Effector memory CD8-positive, alpha-beta T cell (primary cell): ENCODE measurements at places on chromosomes 13 and 19.

- no peak for DNase-seq
Observed at GRCh38 chr13:19305434-19305833, 123.8 kb upstream of the TUBA3C start.

DNA sequence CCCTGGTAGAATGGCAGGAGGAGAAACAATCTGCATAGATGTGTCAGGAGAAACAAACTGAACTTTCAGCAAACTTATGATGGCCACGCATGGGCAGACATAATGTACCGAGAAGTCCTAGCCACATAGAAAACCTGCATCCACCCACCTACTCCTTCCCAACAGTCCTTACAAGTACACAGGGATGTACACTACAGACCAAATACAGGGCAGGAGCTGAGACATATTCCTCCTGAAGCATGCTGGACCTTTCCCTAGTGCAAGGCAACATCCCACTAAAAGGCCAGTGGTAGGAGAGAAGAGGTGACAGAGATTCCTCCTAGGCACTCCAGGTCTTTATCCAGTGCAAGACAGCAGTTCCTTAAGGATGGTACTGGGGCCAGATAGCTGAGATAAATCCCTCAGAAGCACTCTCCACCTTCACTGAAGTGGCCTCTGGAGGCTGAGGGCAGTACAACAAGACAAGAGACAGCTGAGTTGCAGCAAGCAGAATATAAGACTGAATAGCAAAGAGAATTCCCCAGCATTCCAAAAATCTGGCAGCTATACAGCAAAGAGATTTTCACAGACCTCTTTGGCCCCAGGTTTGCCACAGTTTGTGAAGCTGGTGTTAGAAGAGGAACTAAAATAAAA lies 18.3 kb downstream of the VWA8 start:
- DNase-seq, result no peak

GRCh38 chr13:111858571-111858970 lies 208.4 kb upstream of the SOX1 start:
- DNase-seq, result no peak

DNA sequence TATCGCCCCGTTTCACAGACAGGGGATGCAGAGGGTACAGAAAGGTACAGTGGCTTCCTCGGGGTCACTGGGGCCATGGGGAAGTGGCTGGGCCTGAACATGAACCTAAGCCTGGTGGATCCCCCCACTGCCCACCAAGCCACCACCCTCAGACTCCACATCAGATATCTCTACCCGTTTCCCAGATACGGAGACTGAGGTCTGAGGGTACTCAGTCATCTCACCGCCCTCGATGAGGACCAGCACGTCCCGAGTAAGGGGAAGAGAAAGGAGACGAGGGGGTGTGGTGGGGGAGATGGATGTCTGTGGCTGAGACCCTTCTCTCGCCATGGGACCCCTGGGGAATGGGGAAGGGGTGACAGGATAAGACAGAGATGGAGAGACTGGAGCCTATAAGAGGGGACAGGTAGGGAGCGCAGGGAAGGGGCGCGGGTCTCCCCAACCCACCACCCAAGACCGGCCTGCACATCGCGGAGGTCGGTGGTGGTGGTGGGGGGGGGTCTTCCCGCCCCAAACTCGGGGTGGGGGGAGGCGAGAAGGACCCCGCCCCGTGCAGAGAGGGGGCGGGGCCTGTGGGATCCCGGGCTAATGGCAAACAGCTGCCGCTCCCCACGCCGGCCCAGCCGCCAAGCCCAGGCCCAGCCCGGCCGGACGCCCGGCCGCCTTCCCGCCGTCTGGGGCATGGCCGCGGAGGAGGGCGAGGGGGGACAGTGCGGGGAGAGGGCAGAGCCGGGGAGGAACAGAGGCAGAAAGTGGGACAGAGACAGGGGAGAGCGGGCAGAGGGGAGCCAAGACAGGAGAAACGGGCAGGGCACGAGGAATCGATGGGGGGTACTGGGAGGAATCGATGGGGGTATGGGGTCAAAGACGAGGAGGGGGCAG lies 698 bp downstream of the KANK2 start:
- DNase-seq, result no peak

- peak; percentile 84 for DNase-seq
Observed at GRCh38 chr19:1066748-1067340, at the start of gene ARHGAP45. Gene ARHGAP45, plus strand, starts transcription at chr19:1067167. Its CDS starts 239 bp downstream, at chr19:1067406.

DNA sequence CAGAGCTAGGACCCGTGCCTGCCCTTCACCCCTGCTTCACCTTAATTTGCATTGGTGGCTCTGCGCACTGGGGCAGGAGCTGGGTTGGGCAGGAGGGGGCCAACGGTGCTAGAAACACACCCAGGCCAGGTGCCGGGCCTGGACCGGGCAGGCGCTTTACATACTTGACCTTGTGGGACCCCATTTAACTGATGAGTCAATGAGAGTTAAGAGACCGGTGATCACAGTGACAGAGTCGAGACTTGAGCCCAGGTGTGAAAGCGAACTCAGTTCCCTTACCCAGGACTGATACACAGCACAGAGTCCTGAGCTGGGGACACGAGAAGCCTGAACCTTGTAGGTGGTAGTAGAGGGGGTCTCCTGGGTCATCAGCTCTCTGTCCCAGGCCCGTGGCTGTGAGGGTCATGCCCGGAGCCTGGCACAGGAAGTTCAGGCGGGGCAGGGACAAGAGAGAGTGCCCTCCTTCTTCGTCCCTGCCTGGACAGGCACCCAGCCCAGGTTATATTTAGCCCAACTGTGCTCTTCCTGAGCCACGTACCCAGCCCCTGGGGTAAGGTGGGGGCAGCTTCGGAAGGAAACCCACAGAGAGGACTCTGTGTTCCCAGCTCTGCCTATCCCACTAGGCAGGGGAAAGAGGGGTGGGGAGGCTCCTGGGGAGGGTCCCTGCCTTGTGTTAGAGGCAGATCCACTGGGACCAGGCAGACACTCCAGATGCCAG lies 1.9 kb downstream of the PRX start:
- DNase-seq, result no peak

GRCh38 chr13:112254061-112254818 lies 121.9 kb upstream of the SPACA7 start:
- no peak for DNase-seq

DNA sequence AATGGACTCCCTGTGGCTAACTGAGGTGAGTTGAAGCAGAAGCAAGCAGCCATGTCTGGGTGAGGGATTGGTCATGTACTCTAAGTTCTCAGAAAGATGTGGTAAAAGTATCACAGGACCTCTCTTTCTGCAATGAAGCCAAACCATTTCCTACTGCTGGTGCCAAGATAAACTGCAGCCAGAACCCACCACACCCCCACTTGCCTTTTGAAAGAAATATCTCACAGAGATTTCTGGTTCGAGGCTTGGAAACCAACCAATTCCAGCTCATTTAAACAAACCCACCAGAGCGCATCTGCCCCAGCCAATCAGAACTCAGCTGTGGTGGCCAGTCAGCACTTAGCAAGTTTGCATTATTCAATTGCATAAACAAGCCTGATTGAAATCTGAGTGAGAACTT lies 204.5 kb upstream of the ATXN8OS start:
- DNase-seq, result no peak

GRCh38 chr19:40560092-40560507 lies 16.6 kb upstream of the SHKBP1 start:
- no peak for DNase-seq

DNA sequence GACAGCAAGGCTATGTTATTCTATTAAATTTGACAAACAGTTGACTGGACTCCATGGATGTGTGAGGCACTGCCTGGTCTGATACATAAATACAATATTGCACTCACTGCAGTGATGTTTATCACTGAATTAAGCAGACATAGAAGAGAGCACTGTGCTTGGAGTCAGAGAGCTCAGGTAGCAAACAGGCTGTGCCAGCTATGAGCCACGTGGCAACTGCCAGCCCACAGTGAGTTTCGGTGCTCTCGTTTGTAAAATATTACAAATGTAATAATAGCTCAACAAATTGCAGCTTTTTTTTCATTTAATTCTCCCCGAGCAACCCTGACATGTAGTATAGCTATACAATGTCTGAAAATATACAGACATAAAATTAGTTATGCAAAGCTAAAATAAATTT lies 237.3 kb downstream of the NALCN start:
- DNase-seq, result no peak

- peak; percentile 76 for DNase-seq
Observed at GRCh38 chr19:7681340-7682174, 924 bp downstream of the TRAPPC5 start.

DNA sequence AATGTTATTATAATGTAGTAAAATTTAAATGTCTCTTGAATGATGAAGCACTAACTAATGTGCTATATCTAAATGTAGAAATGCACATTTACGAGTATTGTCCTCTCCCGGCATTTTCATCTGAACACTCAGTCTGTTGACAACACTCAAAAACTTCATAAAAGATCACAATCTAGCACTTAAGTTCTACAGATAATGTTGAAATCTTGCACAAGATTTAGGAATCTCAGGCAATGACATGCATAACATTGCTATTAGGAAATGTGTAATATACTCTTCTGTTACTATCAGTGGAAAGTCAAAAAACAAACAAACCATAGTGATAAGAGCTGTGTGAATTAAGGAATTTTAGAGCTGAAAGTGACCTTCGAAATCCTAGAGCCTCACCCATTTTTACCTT lies 37.5 kb upstream of the XPO4 start:
- DNase-seq, result no peak

DNA sequence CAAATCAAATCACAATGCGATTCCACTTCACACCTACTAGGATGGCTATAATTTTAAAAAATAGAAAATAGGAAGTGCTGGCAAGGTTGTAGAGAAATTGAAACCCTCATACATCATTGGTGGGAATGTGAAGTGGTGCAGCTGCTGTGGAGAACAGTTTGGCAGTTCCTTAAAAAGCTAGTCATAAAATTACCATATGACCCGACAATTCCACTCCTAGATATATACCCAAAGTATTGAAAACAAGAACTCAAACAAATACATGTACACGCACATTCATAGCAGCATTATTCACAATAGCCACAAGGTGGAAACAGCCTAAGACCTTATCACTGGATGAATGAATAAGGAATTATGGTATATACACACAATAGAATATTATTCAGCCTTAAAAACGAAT lies 12.0 kb downstream of the HMGB1 start:
- DNase-seq, result no peak

DNA sequence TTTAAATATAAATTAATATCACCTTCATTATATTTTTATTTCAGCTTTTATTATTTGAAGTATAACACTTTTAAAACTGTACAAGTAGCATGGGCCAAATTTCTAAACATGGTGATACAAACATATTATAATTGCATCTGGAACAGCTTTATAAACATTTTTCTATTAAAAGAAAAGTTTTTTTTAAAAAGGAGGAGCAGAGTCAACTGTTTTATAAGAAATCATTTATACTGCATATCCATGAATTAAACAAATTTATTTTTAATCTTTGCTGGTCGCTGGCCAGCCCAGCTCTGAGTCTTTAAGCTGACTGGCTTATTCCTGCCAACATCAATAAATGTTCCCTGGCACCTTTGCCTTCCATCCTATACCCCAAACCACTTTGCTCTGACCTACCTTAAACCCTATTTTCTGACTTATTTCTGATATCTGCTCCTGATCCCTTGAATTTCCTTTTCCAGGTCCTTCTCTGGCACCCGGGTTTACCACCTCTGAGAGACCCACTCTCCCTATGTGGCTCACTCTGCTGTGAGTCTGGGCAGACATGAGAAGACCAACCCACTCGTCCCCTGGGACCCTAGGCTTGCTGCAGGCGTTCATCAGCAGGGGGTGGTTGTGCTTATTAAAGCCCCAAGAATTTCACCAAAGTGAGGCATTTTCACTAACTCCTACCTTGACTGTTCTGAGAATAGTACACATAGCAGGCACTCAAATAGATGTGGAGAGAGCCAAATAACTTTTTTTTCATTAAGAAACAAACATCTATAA lies 220.3 kb downstream of the KLF12 start:
- no peak for DNase-seq

DNA sequence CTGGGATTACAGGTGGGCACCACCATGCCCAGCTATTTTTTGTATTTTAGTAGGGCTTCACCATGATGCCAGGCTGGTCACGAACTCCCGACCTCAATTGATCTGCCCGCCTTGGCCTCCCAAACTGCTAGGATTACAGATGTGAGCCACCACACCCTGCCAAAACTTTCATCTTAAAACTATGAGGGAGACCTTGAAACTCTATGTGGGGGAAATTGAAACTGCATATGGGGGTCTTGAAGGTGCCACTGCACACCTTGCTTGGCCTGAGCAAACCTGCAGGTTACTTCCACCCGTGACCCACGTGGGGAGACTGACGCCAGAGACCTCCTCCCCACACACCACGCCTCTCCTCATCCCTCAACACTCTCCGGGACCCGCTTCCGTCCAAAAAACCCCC lies 15.6 kb downstream of the CILP2 start:
- DNase-seq, result no peak

GRCh38 chr13:51006067-51006845 lies 96.7 kb downstream of the RNASEH2B start:
- no peak for DNase-seq

DNA sequence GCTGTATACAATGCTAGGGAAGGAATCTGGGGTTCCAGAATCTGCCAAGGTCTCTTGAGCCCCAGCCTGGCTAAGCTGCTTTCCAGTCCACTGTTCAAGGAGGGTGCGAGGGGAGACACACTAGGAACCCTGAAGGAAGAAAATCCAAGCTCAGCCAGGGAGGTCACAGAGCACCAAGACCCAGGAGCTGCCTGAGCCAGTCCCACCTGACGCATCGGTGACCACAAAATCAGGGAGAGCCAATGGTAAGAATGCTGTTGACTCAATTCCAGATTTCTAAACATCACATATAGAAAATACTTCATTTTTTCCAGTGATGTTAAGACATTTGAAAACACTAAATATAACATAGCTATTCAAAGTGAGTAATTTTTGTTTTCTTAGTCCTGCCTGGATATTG lies 50.1 kb downstream of the CEP89 start:
- DNase-seq, result no peak

GRCh38 chr19:10508707-10509106 lies 5.6 kb upstream of the KEAP1 start:
- no peak for DNase-seq

DNA sequence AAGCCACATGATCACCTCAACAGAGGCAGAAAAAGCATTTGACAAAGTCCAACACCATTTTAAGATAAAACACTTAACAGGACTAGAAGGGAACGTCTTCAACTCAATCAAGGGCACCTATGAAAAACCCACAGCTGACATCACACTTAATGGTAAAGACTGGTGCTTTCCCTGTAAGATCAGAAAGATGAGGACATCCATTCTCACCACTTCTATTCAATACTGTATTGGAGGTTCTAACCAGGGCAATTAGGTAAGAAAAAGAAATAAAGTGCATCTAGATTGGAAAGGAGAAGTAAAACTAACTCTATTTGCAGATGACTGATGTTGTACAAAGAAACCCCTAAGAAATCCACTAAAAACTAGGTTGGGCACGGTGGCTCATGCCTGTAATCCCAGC lies 11.2 kb upstream of the AKAP8 start:
- DNase-seq, result no peak

- DNase-seq, result no peak
Observed at GRCh38 chr19:33402421-33403220, 29.1 kb downstream of the CEBPG start.
